ENCODE measurements at places on chromosomes 7 and 10.

GRCh38 chr10:129884398-129885078 lies 79.5 kb downstream of the EBF3 start:
- DNase-seq, result no peak

GRCh38 chr10:30378201-30378995 lies 29.3 kb upstream of the MTPAP start:
- DNase-seq, result no peak

GRCh38 chr10:78304091-78305045 lies 270.7 kb downstream of the RPS24 start:
- DNase-seq, result no peak

GRCh38 chr7:2209961-2210323 lies 22.8 kb downstream of the MAD1L1 start:
- no peak for DNase-seq

DNA sequence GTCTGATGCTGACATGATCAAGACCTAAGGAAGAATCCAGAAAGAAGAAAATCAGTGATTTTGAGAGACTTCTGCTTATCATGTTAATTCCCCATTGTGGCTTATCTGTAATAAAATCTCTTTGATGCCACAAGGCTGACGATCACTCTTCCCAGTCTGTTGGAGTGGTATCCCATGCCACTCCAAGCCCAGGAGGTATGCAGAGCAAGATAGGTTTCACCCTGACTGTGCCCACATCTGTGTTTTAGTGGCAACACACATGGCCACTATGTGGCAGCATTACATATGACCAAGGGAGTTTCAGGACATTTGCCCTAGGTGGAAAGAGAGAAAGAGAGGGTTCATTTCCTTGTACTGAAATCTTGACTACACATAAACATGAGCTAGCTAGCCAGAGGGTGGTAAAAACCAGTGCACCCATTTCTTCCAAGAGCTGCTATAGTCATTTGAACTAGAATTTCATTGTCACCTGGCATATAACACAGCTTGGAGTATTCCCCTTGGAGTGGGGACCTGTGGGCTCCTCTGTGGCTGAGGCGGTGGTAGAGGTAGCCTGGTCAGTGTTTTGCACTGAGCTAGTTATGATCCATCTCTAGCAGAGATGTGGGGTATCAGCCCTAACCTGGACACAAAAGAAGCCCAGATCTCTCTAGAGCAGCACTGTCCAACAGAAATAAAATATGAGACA lies 20.8 kb downstream of the LAMB4 start:
- peak; percentile 21 for DNase-seq

GRCh38 chr7:102830197-102830596 lies 81.4 kb downstream of the FAM185A start:
- DNase-seq, result no peak

GRCh38 chr10:28774051-28774995 lies 97.0 kb downstream of the BAMBI start:
- no peak for DNase-seq

- no peak for DNase-seq
Measured at GRCh38 chr10:9229702-9230244, 1175.3 kb downstream of the GATA3 start.

GRCh38 chr7:140534743-140535142 lies 55.4 kb upstream of the MKRN1 start:
- no peak for DNase-seq

- no peak for DNase-seq
Measured at GRCh38 chr10:117133273-117134055, 4.6 kb downstream of the VAX1 start.

- DNase-seq, result no peak
Measured at GRCh38 chr7:54888067-54888733, 129.2 kb upstream of the SEC61G start.

DNA sequence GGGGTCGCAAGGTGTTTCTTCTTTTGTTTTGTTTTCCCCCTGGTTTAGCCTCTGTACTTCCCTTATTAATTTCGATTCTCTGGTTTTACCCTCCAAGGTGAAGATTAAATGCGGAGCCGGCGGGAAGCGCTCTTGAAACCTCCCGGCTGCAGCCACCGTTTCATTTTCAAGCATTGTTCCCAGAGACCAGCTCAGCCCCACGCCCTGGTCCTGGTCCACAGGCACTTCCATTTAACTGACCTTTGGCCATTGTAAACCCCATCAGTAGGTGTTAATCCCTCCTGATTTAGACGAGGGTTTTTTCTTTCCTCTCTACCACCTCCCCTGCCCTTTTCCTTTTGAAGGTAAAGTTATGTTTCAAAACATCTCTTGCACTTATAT lies 39.2 kb upstream of the ENO4 start:
- DNase-seq, result no peak

DNA sequence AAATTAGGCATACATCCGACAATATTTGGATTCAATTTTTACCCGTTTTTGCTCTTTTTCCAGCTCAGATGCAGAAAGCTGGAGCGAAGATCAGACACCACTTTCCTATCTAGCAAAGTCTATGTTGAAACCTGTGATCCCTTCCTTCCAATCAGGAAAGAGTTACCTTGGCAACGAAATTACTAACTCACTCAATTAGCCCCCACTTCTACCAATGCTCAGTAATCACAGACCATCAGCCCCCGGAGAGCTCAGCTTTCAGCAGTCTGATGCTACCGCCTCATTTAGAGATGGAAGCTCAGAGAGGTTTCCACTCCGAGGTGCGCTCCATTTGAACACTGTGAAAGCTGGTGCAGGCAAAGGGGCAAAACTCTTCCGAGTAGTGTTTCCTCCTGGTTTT lies 6.7 kb downstream of the FRAT1 start:
- no peak for DNase-seq

All from HCT116 (cell line).